ENCODE measurements at places on chromosomes 5 and 9.
A peak's percentile ranks its signal among the peaks of the same experiment; 100 is the strongest.

GRCh38 chr5:14211818-14212803, 69.0 kb downstream of the TRIO start:
- no peak for DNase-seq

- no peak for DNase-seq
Measured at GRCh38 chr5:160452036-160452435, 30.4 kb downstream of the PTTG1 start.

DNA sequence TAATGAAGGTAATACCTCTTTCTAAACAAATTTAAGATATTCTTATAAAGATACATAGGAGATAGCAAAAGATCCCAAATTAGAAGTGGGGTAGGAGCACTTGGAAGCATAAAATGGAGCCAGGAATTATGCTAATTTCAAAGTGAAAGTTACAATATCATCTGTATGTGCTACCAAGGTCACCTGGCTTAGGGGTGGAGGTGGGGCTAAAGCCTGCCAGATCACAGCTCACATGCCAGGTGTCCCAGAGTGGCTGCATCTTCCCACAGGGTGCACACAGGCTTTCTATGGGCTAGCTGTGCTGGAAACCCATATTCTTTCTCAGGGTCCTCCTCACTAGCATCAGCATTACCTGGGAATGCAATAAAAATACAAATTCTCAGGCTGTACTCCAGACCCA, 118.2 kb upstream of the TXNDC8 start:
- DNase-seq = no peak

- DNase-seq = no peak
Measured at GRCh38 chr9:130180516-130180915, 8.3 kb downstream of the NCS1 start.

DNA sequence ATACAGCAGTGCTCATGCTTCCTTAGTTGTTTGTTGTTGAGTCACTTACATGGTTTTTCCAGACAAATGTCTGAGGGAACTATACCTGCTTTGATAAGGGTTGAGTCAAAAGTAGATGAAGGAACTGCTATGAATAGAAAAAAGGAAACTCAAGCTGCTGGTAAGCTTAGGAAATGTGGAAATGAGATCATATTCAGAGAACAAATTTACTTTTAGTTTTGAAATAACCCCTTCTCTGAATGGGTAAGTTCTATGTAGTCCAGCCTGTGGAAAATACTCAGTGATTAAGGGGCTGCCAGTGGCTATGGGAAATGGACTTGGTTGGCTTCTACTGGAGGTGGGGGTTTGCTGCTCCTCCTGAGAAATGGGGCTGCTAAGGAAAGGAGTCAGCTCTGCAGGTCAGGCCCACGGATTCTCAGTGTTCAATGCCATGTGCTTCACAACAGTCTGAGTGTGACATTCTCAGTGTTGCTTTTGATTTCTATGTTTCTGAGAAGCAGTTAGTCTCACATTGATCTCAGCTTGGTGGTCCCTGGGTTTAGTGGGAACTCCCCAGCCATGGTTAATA, 47.7 kb upstream of the GLRX start:
- DNase-seq = peak; percentile 64

DNA sequence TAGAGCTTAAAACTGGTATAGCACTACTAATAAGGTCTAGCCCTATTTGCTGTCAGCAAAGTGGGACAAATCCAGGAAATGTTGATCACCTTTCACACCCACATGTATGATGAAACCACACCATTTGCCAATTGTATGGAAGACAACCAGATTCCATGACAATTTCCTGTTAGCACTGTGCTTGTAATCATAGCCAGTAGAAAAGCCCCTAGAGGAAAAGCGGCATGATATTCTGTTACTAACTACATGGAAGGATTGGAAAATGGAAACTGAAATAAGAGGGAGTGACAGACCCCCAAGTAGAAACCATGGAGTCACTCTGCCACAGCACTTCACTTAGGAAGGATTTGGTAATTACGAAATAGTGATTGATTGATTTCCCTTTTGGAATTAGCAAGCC, 923 bp downstream of the SPATA6L start:
- no peak for DNase-seq

- DNase-seq = no peak
Measured at GRCh38 chr5:150066436-150066835, 19.9 kb downstream of the CSF1R start.

GRCh38 chr9:123741214-123741613, 188.7 kb downstream of the DENND1A start:
- DNase-seq = no peak

DNA sequence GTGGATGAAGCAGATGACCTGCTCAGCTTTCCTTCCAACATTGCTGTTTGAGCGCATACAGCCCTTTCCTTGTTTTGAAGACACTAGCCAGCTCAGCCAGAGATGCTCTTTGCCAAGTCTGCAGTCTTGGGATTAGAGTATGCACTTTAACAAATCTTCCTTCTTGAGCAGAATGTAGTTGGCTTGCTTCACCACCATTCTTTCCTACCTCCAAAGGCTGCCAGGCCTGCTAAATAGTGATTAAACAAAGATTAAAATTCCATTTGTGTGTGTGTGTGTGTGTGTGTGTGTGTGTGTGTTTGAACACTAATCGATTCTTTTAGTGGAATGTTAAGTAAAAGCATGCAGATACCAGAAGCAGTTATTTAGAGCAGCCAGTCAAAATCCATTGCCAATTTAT, 97.6 kb downstream of the GALNT10 start:
- DNase-seq = no peak

DNA sequence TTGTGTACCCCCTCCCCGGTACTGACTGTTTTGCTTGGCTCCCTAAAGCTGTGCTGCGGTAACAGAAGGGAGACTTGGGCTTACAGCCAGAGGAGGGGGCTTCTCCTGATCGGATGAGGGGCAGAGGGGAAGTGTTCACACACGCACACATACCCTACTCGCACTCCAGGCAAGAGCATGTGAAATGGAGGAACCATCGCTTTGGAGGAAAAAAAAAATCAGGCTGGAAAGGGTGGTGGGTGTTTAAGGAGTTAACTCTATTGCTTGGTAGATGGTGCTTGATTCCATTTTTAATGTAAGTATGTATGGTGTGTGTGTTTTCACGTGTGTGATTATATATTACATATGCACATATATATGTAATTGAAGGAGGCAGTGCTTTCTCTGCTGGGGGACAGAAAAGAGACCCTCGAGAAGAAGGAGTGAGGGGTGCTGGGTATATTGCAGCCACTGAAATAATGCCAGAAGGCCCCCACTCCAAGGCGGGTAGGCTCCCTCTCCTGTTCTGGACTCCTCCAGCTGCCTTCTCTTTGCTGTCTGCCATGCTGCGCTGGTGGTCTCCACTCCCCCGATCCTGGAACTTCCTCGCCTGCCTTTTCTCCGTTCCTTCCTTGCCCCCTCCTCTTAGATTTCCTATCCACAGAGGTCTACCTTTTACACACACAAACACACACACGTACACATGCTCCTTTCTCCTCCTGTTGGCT, 721 bp downstream of the GRIA1 start:
- no peak for DNase-seq

- no peak for DNase-seq
Measured at GRCh38 chr5:142817949-142818431, 47.8 kb downstream of the ARHGAP26 start.

DNA sequence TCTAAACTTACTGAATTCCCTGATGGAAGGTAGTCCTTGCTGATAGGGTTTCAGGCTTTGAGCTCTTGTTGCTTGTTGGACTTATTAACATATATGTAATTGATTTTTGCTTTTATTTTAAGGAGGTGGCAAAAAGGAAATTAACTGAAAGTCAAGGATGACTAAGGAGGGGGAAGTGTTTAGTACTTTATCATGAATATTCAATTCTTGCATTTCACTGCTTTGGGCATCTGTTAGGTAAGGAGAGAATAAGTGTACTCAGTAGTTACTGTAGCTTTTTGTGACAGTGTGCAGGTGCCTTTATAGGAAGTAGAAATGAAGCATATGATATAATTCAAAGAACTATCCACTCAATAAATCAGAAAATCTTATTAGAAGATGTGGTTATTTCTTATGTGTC, 47.1 kb downstream of the DMXL1 start:
- no peak for DNase-seq

DNA sequence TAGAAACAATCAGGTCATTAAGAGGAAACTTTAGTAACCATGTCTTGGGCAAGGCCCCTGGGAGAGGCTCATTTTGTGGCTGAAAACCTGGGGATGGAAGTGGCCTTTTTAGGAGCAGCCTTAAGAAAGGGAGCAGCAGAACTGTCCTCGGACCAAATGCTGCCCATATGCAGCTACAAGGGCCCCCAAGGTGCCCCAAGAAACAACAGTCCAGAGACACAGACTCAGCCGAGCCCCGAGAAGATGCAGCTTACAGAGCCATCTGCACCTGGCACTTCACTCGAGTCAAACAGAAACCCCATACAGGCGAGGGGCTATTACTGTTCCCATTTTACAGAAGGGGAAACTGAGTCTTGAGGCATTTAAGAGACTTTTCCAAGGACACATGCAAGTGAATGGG, 58.0 kb downstream of the COL23A1 start:
- no peak for DNase-seq

DNA sequence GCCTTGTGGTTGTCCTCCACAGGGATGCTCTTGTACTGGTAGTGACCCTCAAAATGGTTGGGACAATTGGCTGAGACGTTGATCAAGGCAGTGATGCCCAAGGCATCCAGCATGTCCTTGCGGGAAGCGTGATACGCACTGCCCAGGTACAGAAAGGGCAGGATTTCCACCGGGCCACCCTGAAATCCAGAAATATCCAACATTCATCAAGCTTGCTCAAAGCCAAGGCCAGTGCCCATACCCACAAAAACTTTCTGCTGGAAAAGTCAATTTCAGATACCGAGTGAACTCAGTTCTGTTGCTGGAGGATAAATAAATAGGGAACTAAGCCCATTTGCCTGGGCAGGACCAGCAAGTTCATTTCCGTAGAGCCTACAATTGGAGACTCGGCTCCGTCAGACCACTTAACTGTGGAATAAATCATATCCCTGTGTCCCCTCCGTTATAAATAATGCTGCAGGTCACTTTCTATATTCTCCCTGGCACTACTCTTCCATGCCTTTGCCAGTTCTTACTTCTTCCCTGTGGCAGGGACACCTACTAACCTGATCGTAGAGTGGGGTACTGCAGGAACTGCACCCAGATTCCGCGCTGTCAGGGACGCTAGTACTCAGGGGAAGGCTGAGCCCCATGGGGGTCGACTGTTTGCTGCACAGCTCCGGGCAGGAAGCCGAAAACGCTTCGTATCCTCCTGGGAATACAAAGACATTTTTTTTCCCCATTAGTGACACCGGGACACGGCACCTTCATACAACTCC, 1.2 kb downstream of the DUSP1 start:
- no peak for DNase-seq

- no peak for DNase-seq
Measured at GRCh38 chr9:4317681-4318080, 17.8 kb upstream of the GLIS3 start.

GRCh38 chr5:73783828-73784227, 157.8 kb downstream of the ARHGEF28 start:
- no peak for DNase-seq

DNA sequence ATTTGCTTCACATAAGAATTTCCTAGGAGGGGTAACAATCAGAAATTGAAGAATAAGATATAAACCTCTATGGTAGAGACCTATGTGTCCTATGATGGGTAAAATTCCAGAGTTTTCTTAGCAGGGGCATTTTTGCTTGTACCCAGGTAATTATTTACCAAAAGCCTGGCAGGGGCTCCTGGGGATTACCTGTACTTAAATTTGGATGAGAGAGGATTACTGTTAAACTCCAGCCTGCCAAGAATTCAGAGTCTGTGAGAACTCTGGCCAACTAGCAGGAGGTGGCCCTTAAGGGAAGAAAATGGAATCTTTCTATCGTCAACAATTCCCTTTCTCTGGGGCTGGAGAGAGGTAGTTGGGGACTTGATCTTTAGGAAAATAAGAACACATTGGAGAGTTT, 460.4 kb downstream of the PDE4D start:
- DNase-seq = no peak

GRCh38 chr9:33151007-33151557, 16.1 kb downstream of the B4GALT1 start:
- no peak for DNase-seq

DNA sequence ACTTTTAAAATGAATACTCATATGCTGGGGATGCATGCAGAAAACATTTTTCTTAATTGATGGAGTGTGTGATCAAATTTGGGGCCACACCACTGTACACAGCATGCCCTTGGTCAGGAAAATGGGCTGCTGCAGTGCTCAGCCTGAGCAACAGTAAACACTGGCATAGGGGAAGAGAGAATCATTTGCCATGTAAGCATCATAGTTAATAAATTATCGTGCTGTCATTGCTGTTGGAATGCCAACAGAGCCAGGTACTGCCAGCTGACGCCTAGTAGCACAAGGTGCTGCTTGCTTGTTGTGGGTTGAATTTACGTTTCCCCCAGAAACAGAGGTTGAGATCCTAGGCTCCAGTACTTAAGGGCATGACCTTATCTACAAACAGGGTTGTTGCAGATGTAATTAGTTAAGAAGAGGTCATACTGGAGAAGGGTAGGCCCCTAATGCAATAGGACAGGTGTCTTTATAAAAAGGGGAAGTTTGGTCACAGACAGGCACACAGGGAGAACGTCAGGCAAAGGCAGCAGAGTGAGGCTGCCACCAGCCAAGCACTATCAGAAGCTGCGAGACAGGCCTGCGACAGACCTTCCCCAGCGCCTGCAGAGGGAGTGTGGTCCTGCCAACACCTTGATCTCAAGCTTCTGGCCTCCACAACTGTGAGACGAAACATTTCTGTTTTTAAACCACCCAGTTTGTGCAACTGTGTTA, 25.3 kb downstream of the DAP start:
- DNase-seq = no peak

GRCh38 chr9:109355564-109356297, 34.9 kb upstream of the EPB41L4B start:
- no peak for DNase-seq

DNA sequence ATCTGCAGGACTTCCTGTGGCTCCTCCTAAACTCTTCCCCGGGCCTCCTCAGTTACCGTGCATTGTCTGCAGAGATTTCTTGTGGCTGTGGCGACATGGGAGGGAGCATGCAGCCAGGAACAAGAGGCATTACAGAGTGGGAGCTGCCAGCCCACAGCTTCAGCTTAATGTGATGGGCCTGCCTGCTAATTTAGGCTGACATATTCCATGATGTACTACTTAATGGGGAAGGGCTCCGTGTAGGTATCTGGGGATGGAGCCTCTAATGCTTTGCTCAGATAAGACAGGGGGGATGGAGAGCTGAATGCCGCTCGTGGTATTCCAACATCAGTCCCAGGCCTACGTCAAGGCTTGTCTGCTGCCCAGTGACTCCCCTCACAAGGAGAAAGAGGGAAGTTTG, 137.6 kb upstream of the GPR151 start:
- DNase-seq = no peak

GRCh38 chr5:39206630-39207321, 12.6 kb downstream of the FYB1 start:
- DNase-seq = no peak

DNA sequence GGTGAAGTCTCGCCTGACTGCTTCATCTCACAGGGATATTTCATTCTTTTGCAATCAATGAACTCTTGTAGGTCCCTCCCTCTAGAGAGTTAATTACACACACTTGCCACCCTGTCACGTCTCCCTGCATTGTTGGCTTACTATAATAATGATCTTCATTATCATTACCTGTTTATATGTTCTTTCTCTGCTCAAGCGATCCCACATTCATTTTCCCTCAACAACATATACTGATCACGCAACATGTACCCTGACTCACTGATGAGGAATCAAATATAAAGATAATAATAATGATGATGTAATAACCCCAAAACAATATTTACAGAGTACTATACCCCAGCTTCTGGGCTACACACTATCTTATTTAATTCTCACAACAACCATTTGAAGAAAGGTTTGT, 88.5 kb downstream of the FEM1C start:
- no peak for DNase-seq

- DNase-seq = no peak
Measured at GRCh38 chr5:57456531-57457135, 26.0 kb downstream of the ACTBL2 start.

GRCh38 chr5:150517272-150518152, 9.6 kb downstream of the NDST1 start:
- no peak for DNase-seq

Measured in activated naive CD4-positive, alpha-beta T cell treated with anti-CD3 and anti-CD28 coated beads, Interleukin-2, amount 50 U/mL, for 72 hours (primary cell).